ENCODE measurements at places on chromosomes 1 and 21. TPM values are rescaled to one million over a fixed set of nuclear protein-coding genes. Genes with fewer than 3 reads are reported as not detected.

The UBE2U gene
- not detected for total RNA-seq

The PGLYRP3 gene
- not detected for total RNA-seq

The RHD gene
- not detected for total RNA-seq

The HAPLN2 gene
- total RNA-seq: not detected

DNA sequence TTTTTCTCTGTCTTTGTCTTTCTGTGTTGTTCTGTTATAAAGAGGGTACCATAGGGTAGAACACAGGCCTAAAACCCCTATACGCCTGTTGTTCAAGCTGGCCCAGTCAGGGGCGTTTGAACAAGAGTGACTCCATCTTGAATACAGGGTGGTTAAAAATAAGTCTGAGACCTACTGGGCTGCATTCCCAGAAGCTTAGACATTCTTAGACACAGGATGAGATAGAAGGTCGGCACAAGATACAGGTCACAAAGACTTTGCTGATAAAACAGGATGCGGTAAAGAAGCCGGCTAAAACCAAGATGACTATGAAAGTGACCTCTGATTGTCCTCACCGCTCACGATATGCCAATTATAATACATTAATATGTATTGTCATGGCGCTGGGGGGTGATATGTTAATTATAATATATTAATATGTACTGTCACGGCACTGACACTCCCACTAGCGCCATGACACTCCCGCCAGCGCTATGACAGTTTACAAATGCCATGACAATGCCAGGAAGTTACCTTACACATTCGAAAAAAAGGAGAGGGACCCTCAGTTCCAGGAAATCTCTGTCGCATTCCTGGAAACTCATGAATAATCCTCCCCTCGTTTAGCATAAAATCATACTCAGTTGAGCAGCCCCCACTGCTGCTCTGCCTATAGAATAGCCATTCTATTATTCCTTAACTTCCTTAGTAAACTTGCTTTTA, 58.5 kb upstream of the KLHDC7A start:
- no peak for DNase-seq
- H3K4me1 ChIP-seq: no peaks in the 10 kb centered on the region
- no peak overlapping the region for H3K27ac ChIP-seq
- peaks cover 12% of the 10 kb centered on the region for H3K27me3 ChIP-seq
- H3K4me3 ChIP-seq: no peak overlapping the region
- H3K36me3 ChIP-seq: no peaks in the 10 kb centered on the region

GRCh38 chr1:183862967-183863366, 58.0 kb downstream of the RGL1 start:
- no peaks in the 10 kb centered on the region for H3K36me3 ChIP-seq
- no peak overlapping the region for H3K27ac ChIP-seq
- DNase-seq: no peak
- peaks cover 4% of the 10 kb centered on the region for H3K27me3 ChIP-seq

DNA sequence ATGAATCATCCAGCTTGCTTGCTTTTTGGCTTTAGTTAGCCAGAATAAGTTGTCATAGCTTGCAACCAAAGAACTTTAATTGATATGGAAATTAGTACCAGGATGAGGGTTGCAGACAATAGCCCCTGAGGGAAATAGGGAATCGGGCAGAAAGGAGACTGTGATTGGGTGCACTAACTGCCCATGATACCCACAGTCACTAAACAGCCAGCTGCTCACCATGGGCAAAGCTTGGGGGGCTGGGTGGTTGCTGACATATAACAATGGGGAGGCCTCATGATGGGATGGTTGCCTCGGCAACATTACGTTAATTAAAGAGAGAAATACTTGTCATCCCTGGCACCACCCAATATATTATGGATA, 17.8 kb upstream of the PLA2G2E start:
- peaks cover under 1% of the 10 kb centered on the region for H3K27me3 ChIP-seq
- H3K27ac ChIP-seq: no peak overlapping the region
- no peaks in the 10 kb centered on the region for H3K36me3 ChIP-seq
- no peak overlapping the region for H3K4me3 ChIP-seq
- H3K4me1 ChIP-seq: peaks cover 1% of the 10 kb centered on the region
- no peak for DNase-seq

DNA sequence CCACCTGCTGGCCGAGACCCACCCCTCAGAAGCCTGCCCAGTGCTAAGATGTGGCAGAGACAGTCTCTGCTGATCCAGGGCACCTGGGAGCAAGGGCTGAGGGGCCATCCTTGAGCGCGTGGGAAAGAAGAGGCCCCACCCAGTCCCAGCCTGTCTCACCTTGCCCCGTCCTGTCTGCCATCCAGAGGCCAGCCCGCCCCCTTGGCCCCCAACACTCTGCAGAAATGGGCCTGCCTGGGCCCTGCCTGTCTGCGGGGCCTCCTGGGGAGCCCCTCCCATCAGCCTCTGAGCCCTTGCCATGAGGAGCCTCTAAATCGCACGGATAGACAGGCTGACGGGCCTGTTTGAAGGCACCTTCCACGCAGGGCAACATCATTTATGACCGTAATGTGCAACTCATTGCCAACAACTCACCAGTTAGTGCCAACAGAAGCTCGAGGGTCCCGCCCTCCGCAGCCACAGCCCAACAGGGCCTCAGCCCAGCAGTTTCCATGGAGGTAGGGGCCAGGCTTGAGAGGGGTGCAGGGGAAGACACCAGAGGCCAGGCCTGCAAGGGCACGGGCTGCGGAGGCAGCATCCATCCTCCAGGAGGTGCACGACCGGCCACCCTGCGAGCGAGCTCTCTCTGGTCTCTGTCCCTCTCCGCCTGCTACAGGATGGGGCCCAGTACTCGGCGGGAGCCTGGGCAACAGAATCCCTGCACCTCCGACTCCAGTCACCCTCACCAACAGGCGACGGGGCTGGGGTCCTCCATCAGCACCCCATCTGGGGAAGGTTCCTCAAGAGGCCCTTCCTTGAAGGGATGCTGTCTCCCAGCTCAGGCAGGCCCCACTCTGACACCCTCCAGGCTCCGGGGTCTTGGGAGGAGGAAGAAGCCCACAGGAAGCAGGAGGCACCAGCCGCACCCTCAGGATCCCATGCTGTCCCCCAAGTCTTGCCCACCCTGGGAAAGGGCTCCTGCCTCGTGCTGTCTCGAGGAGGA, 78.0 kb downstream of the MEGF6 start:
- peaks cover 20% of the 10 kb centered on the region for H3K4me1 ChIP-seq
- no peak overlapping the region for H3K27ac ChIP-seq
- H3K36me3 ChIP-seq: no peaks in the 10 kb centered on the region
- no peak for DNase-seq

GRCh38 chr1:150628766-150629114, 672 bp downstream of the ENSA start:
- H3K4me1 ChIP-seq: peaks cover 21% of the 10 kb centered on the region
- H3K36me3 ChIP-seq: peaks cover 40% of the 10 kb centered on the region
- no peak for DNase-seq
- H3K27me3 ChIP-seq: no peaks in the 10 kb centered on the region
- H3K4me3 ChIP-seq: no peak overlapping the region

DNA sequence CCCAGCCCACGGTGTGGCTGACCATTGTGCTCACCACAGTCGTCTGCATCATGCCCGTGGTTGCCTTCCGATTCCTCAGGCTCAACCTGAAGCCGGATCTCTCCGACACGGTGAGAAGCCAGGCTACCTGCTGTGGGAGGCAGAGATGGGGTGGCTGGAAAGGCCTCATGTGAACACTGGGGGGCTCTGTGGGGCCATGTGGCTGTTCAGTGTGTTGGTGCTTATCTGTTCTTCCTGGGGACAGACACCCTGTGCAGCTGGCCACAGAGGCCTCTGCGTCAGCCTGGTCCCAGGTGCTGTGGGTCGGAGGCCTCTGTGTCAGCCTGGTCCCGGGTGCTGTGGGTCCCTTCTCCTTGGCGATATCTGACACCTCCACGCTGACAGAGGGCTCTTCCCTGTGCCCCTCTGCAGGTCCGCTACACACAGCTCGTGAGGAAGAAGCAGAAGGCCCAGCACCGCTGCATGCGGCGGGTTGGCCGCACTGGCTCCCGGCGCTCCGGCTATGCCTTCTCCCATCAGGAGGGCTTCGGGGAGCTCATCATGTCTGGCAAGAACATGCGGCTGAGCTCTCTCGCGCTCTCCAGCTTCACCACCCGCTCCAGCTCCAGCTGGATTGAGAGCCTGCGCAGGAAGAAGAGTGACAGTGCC, 23.2 kb downstream of the ATP8B2 start:
- H3K27me3 ChIP-seq: peaks cover 15% of the 10 kb centered on the region
- H3K36me3 ChIP-seq: peaks cover 60% of the 10 kb centered on the region
- no peak for DNase-seq
- H3K27ac ChIP-seq: no peak overlapping the region
- no peak overlapping the region for H3K4me3 ChIP-seq
- H3K4me1 ChIP-seq: peaks cover 16% of the 10 kb centered on the region

GRCh38 chr1:76857138-76857537, 10.1 kb upstream of the ST6GALNAC5 start:
- H3K36me3 ChIP-seq: no peaks in the 10 kb centered on the region
- H3K4me3 ChIP-seq: no peak overlapping the region
- no peaks in the 10 kb centered on the region for H3K4me1 ChIP-seq

DNA sequence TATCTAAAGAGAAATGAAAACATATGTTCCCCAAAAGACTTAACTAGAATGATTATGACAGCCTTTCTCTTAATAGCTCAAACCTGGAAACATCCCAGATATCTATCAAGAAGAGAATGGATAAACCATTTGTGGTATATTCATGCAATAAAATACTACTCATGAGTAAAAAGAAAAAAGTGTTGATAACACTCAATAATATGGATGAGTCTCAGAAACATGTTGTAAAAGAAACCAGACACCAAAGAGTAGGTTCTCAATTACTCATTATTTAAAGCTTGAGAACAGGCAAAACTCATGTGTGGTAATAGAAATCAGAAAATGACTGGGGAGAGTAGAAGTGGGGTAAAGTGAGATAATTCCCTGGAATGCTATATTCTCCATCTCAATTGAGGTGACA, 154.1 kb downstream of the PHTF1 start:
- H3K27ac ChIP-seq: no peak overlapping the region
- no peaks in the 10 kb centered on the region for H3K36me3 ChIP-seq
- H3K4me3 ChIP-seq: no peak overlapping the region

DNA sequence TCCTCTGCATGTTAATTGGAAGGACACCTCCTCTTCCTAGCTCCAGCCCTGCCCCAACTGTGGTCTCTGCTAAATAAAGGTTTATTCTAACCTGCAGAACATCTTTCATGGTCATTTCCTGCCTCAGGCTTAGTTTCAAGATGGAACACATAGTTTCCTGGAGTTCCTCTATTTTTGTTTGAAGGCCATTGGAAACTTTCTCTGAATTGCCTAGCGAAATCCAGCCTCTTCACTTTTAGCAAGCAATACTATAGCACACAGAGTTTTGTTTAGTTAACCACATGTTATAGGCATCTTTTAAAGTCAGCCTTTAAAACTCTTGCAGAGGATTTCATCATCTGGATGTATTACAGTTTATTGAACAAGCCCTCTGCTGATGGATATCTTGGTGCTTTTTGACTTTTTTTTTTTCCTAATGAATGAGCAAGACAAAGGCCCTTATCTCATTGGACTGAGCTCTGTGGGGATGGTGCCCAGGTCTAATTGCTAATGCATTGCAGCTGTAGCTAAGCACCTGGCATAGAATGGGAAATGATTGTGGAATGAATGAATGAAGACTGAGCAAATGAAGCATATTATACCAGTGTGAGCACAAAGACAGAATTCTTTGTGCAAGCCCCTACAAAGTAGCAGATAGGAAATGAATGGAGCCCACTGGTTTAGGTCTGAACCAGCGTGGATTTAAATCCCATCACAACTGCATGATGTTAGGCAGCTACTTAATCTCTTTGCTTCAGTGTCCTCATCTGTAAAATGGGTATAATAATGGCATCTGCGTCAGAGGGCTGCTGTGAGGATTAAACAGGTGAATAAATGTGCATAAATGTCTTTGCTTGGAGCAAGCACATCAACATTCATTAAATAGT, 641 bp upstream of the CFAP107 start:
- no peaks in the 10 kb centered on the region for H3K4me1 ChIP-seq
- no peaks in the 10 kb centered on the region for H3K36me3 ChIP-seq
- no peak for DNase-seq
- no peak overlapping the region for H3K4me3 ChIP-seq
- no peak overlapping the region for H3K27ac ChIP-seq

DNA sequence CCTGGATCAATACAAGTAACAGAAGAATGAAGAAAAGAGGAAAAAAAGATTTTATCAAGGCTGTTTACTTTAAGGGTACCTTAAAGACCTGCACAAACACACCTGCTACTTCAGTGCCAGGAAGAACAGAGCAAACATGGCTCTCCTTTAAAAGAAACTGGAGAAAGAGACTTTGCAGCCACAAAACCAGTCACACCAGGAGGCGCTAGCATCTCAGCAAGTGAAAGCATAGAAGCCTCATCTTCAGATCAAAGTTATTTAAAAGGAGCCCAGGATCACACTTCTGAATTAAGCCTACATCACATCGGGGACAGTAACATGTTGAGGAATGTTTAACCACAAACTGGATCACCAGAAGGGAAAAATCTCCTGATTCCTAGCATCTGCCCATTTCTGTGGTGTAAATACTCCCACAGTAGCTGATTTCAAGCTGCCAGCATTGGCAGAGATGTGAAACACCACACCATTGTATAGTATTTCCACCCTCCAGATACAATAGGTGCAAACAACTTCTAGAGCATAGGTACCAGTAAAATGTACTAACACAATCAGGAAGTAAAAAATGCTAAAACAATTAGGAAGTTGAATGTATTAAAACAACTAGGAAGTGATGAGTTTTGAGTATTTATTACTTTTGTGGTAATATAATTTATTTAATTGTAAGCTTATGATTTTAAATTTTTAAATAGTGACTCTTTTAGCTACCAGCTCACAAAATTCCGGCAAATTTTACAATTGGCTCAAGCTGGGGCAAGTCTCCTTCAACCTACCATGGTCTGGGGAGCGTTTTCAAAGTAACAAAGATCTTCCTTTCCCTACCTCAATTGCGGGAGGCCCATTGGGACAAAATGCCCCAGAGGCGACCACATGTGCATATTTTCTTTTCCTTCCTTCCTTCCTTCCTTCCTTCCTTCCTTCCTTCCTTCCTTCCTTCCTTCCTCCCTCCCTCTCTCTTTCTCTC, 105.3 kb upstream of the CLDN14 start:
- H3K4me1 ChIP-seq: no peaks in the 10 kb centered on the region
- H3K27me3 ChIP-seq: no peaks in the 10 kb centered on the region
- no peak overlapping the region for H3K27ac ChIP-seq
- H3K36me3 ChIP-seq: no peaks in the 10 kb centered on the region
- no peak for DNase-seq

GRCh38 chr1:41890825-41891198, 27.9 kb downstream of the HIVEP3 start:
- peaks cover 15% of the 10 kb centered on the region for H3K4me1 ChIP-seq
- H3K4me3 ChIP-seq: peak overlapping the region; percentile 83
- no peak for DNase-seq
- H3K36me3 ChIP-seq: no peaks in the 10 kb centered on the region

GRCh38 chr1:229539863-229540506, 18.5 kb downstream of the ABCB10 start:
- DNase-seq: no peak
- no peak overlapping the region for H3K27ac ChIP-seq
- peaks cover 21% of the 10 kb centered on the region for H3K4me1 ChIP-seq
- H3K36me3 ChIP-seq: peaks cover 72% of the 10 kb centered on the region
- no peak overlapping the region for H3K4me3 ChIP-seq

GRCh38 chr1:21020151-21020550, 156.5 kb downstream of the EIF4G3 start:
- peaks cover 15% of the 10 kb centered on the region for H3K36me3 ChIP-seq
- no peak overlapping the region for H3K4me3 ChIP-seq
- no peak overlapping the region for H3K27ac ChIP-seq
- H3K27me3 ChIP-seq: no peaks in the 10 kb centered on the region
- H3K4me1 ChIP-seq: peaks cover 29% of the 10 kb centered on the region
